ENCODE measurements at places on chromosomes 7 and 10. TPM values are rescaled to one million over a fixed set of nuclear protein-coding genes. Genes with fewer than 3 reads are reported as not detected.

The AGMO gene
- total RNA-seq, result 0.18 TPM

The ZNF273 gene
- 1.7 TPM for total RNA-seq

The CHAT gene
- total RNA-seq, result not detected

The NME8 gene
- total RNA-seq, result not detected

The MYPN gene
- 0.14 TPM for total RNA-seq

The LRMDA gene
- total RNA-seq, result 1.1 TPM

The AGBL3 gene
- total RNA-seq, result 1.4 TPM

The PLAU gene
- 143 TPM for total RNA-seq

The CALHM3 gene
- total RNA-seq, result not detected

The HOXA9 gene
- 7.9 TPM for total RNA-seq

The PDZD7 gene
- 1.1 TPM for total RNA-seq

The GNB2 gene
- total RNA-seq, result 59.2 TPM

The OR6V1 gene
- total RNA-seq, result not detected

The CLCN1 gene
- 0.14 TPM for total RNA-seq

The GPR22 gene
- total RNA-seq, result not detected

The LBX1 gene
- total RNA-seq, result not detected

The SDK1 gene
- 6.5 TPM for total RNA-seq

The AKR1B15 gene
- 0.43 TPM for total RNA-seq

The EPO gene
- total RNA-seq, result not detected

The BLOC1S2 gene
- total RNA-seq, result 50.9 TPM

The DOCK4 gene
- 6.8 TPM for total RNA-seq

The CARD11 gene
- total RNA-seq, result 0.43 TPM

The SERPINE1 gene
- total RNA-seq, result 240 TPM

The C7orf33 gene
- total RNA-seq, result not detected

The VIM gene
- total RNA-seq, result 4,185 TPM

The KAZALD1 gene
- total RNA-seq, result 18.2 TPM

The ZNF503 gene
- 4.7 TPM for total RNA-seq

The CPED1 gene
- 40.5 TPM for total RNA-seq

The TUBB8 gene
- total RNA-seq, result under 0.01 TPM

The OR2A5 gene
- not detected for total RNA-seq

The HMX3 gene
- not detected for total RNA-seq

The ANKRD61 gene
- not detected for total RNA-seq

The NEUROG3 gene
- total RNA-seq, result not detected

The ST8SIA6 gene
- not detected for total RNA-seq

The CYP3A7 gene
- 0.14 TPM for total RNA-seq

The SLC26A3 gene
- total RNA-seq, result not detected

The CPEB3 gene
- 0.55 TPM for total RNA-seq

The IRF5 gene
- not detected for total RNA-seq

The ANKRD22 gene
- total RNA-seq, result not detected

The TMEM213 gene
- total RNA-seq, result not detected

The MLXIPL gene
- 0.37 TPM for total RNA-seq

The GOLGA7B gene
- not detected for total RNA-seq

The NPTX2 gene
- total RNA-seq, result 2.7 TPM

The SH2D4B gene
- not detected for total RNA-seq

The EGFR gene
- 24.2 TPM for total RNA-seq

The ZPBP gene
- not detected for total RNA-seq

The PDLIM1 gene
- 23.5 TPM for total RNA-seq

The PAPOLB gene
- total RNA-seq, result 0.14 TPM

The TLX1 gene
- total RNA-seq, result not detected

The NPY gene
- not detected for total RNA-seq

The COL26A1 gene
- total RNA-seq, result not detected

The ACTR3C gene
- 1.6 TPM for total RNA-seq

The FAM25A gene
- total RNA-seq, result not detected

The AKR1C4 gene
- not detected for total RNA-seq

The TRDMT1 gene
- 3.9 TPM for total RNA-seq
